Smooth muscle cell of the coronary artery (primary cell): ENCODE measurements at places on chromosomes 7 and 10. TPM values are rescaled to one million over a fixed set of nuclear protein-coding genes. Genes with fewer than 3 reads are reported as not detected.

TMEM26 gene
- 0.35 and 0.60 TPM in 2 replicates for total RNA-seq

GBX1 gene
- not detected in 2 replicates for total RNA-seq

GDF2 gene
- not detected in 2 replicates for total RNA-seq

C10orf90 gene
- total RNA-seq, result 0.23 TPM in 1 of 2 replicates, not detected in the other

LRMDA gene
- total RNA-seq, result 1.5 and 2.3 TPM in 2 replicates

GNG11 gene
- 2.8 and 48.6 TPM in 2 replicates for total RNA-seq

GNAI1 gene
- 7.4 and 35.8 TPM in 2 replicates for total RNA-seq

SPDYE8 gene
- not detected in 2 replicates for total RNA-seq
